Type B pancreatic cell (in vitro differentiated cells): ENCODE measurements at places on chromosomes 5 and 9. TPM values are rescaled to one million over a fixed set of nuclear protein-coding genes. Genes with fewer than 3 reads are reported as not detected.

DNA sequence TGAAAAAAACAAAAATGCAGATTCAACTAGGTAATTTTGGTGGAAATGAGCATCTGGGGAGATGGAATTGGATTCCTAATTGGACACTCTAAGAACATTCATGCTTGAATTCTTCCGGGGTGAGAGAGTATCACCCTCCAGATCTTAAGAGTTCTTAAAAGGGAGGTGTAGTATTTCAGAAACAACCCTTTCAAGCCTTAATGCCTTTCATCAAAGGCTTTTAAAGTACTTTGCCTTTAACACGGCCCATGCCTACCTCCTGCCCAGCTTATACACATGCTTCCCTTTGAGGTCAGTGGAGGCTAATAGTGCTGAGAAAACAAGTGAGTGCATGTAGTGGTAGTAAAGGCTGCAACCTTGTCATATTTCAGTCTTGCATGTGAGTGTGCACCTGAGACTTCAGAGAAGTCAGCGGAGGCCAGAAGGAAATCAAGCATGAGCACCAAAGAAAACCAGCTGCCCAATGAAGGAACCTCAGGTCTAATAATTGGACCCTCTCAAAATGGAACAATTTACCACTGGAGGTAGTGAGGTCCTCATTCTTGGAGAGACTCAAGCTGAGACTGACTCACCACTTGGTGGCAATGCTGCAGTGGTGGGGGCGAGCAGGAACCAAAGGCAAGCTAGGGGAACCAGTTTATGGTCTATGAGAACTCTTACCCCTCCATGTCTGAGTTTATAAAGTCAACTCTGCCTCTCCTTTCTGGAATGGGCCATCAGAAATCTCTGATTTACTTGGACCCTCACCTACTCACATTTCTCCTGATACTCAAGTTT is 98.4 kb upstream of the GDNF start:
- no peak overlapping the region for H3K27ac ChIP-seq
- no peak overlapping the region for H3K4me3 ChIP-seq
- H3K27me3 ChIP-seq = peaks cover 7% of the 10 kb centered on the region

- DNase-seq = no peak
- H3K4me3 ChIP-seq = no peak overlapping the region
- H3K36me3 ChIP-seq = no peaks in the 10 kb centered on the region
- H3K27me3 ChIP-seq = peaks cover 22% of the 10 kb centered on the region
- no peaks in the 10 kb centered on the region for H3K4me1 ChIP-seq
Measured at GRCh38 chr9:13064676-13065075, 214.8 kb downstream of the MPDZ start.

GRCh38 chr9:118401546-118401945 is 697.3 kb downstream of the TLR4 start:
- H3K4me3 ChIP-seq = no peak overlapping the region
- no peak for DNase-seq
- no peaks in the 10 kb centered on the region for H3K27me3 ChIP-seq

- H3K36me3 ChIP-seq = peaks cover 4% of the 10 kb centered on the region
- DNase-seq = no peak
- no peak overlapping the region for H3K4me3 ChIP-seq
- H3K27me3 ChIP-seq = no peaks in the 10 kb centered on the region
- H3K4me1 ChIP-seq = peaks cover 14% of the 10 kb centered on the region
Measured at GRCh38 chr5:28400076-28400475, 1361.7 kb upstream of the CDH9 start.

DNA sequence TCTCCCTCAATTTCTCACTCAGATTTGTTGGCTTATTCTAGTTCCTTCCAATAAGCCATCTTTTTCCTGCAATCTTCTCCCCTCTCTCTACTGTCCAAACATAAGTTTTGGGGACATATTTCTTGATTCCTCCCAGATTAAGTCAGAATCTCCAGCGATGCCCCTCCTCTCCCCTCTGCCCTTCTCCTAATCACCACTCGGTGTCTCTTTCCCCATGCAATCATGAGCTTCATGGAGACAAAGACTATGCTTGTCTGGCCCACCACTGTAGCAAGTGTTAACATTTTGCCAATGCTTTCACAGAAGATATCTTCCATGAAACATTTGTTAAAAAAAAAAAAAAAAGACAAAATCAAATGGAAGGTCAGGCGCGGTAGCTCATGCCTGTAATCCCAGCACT is 42.4 kb downstream of the PDE6A start:
- H3K27ac ChIP-seq = no peak overlapping the region
- no peak overlapping the region for H3K4me3 ChIP-seq
- no peaks in the 10 kb centered on the region for H3K36me3 ChIP-seq
- no peak for DNase-seq
- no peaks in the 10 kb centered on the region for H3K27me3 ChIP-seq

- DNase-seq = no peak
- peaks cover 15% of the 10 kb centered on the region for H3K4me1 ChIP-seq
- H3K36me3 ChIP-seq = peaks cover 9% of the 10 kb centered on the region
- peak overlapping the region; percentile 99 for H3K4me3 ChIP-seq
- peaks cover 4% of the 10 kb centered on the region for H3K27me3 ChIP-seq
- peak overlapping the region; percentile 100 for H3K27ac ChIP-seq
Measured at GRCh38 chr9:34049630-34050384, 1.1 kb upstream of the UBAP2 start.

GRCh38 chr9:71858812-71859211 is 52.2 kb downstream of the ABHD17B start:
- H3K4me1 ChIP-seq = no peaks in the 10 kb centered on the region
- H3K27me3 ChIP-seq = no peaks in the 10 kb centered on the region
- DNase-seq = no peak

GRCh38 chr5:149719666-149720065 is 10.4 kb upstream of the PPARGC1B start:
- H3K4me3 ChIP-seq = no peak overlapping the region
- H3K27me3 ChIP-seq = peaks cover 18% of the 10 kb centered on the region
- DNase-seq = no peak
- peak overlapping the region; percentile 12 for H3K27ac ChIP-seq

DNA sequence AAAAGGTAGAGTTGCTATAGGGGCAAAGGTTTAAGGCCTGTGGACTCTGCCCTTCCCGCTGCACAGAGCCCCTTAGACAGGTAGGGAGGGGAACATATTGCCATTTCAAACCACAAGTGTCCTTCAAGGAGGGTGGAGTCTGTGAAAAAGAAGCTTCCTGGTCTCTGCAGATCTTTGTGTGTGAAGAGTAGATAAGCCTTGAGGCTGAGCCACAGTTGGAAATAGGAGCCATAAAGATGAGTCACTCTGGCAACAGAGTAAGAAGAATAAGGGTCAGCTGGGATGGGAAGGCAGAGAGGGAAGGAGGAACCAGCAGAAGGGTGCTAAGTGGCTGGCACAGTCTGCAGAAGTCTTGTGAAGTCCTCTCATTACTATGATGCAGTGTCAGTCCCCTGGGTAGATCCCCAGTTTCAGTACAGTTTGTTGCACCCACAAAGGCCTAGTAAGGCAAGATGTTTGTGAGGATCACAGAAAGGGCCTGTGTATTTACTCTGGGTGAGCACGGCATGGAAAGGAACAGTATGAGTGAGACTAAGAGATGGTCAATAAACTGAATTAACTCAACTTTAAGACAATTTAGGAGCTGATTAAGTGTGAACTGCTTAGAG is 18.1 kb downstream of the GRXCR2 start:
- peaks cover 22% of the 10 kb centered on the region for H3K4me1 ChIP-seq
- peak overlapping the region; percentile 19 for H3K4me3 ChIP-seq
- no peaks in the 10 kb centered on the region for H3K27me3 ChIP-seq
- H3K36me3 ChIP-seq = no peaks in the 10 kb centered on the region
- DNase-seq = no peak
- H3K27ac ChIP-seq = peak overlapping the region; percentile 50

DNA sequence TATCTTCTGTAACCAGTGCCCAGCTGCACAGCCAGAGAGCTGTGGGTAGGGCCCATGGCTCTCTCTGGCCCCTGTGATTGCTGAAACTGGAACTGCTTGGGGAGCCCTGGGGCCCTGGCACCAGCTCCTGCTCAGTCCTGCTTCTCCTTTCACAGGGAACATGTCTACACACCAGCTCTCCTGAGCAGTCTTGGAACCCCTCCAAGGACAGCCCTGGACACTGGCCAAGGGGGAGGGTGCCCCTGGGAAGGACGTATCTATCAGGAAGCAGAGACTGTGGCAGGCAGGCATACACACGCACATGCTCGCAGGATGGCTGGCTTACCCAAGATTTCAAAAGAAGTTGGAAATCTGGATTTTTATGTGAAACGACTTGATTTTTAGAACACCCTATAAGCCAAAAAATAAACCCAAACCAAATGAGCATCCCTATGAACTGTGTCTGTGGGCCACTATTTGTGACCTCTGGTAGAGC is 8.8 kb upstream of the TRAF1 start:
- no peaks in the 10 kb centered on the region for H3K36me3 ChIP-seq
- H3K4me3 ChIP-seq = no peak overlapping the region
- DNase-seq = no peak
- peaks cover 25% of the 10 kb centered on the region for H3K4me1 ChIP-seq
- peaks cover 8% of the 10 kb centered on the region for H3K27me3 ChIP-seq
- H3K27ac ChIP-seq = no peak overlapping the region

- H3K4me3 ChIP-seq = no peak overlapping the region
- DNase-seq = no peak
- H3K27me3 ChIP-seq = no peaks in the 10 kb centered on the region
- H3K4me1 ChIP-seq = peaks cover 19% of the 10 kb centered on the region
- no peaks in the 10 kb centered on the region for H3K36me3 ChIP-seq
Measured at GRCh38 chr5:116629168-116629567, 54.5 kb upstream of the SEMA6A start.

DNA sequence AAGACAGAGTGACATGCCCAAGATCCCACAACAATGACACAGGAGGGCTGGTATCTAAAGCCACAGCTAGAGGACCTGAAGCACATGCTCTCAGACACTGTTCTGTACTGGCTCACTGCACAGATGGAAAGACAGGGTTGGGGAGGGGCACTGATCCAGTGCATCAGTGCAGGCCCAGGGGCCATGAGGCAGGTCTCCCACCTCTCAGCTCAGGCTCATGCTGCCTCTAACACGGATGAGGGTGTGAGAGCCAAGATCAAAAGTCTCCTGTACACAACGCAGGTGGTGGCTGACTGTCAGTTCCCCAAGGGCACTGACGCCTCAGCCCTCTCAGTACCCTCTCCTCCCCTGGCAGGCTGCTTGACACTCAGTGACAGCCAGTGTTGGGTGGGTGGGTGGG is 10.9 kb downstream of the RAPGEF1 start:
- H3K4me3 ChIP-seq = no peak overlapping the region
- H3K27ac ChIP-seq = peak overlapping the region; percentile 73
- H3K36me3 ChIP-seq = peaks cover 4% of the 10 kb centered on the region
- H3K4me1 ChIP-seq = peaks cover 41% of the 10 kb centered on the region
- DNase-seq = no peak

DNA sequence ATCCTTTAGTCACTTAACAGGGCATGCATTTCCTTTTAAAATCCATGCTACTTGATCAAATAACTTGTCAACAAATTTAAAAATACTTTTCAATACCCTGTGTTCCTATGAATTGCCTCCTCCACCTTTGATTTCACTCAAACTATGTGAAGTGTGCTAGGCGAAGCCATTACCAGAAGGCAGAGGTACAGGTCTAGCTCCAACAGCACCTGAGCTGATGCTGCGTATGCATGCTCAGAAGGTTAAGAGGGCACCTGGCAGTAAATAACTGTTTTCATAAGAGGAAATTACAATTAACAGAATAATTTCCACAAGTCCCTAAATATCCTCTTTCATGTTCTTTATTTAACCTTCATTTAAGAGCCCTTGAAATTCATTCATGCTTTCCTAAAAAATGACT is 251.8 kb downstream of the EFNA5 start:
- H3K4me3 ChIP-seq = no peak overlapping the region
- DNase-seq = no peak
- H3K27me3 ChIP-seq = no peaks in the 10 kb centered on the region
- H3K27ac ChIP-seq = no peak overlapping the region
- H3K4me1 ChIP-seq = peaks cover 28% of the 10 kb centered on the region
- peaks cover 7% of the 10 kb centered on the region for H3K36me3 ChIP-seq

DNA sequence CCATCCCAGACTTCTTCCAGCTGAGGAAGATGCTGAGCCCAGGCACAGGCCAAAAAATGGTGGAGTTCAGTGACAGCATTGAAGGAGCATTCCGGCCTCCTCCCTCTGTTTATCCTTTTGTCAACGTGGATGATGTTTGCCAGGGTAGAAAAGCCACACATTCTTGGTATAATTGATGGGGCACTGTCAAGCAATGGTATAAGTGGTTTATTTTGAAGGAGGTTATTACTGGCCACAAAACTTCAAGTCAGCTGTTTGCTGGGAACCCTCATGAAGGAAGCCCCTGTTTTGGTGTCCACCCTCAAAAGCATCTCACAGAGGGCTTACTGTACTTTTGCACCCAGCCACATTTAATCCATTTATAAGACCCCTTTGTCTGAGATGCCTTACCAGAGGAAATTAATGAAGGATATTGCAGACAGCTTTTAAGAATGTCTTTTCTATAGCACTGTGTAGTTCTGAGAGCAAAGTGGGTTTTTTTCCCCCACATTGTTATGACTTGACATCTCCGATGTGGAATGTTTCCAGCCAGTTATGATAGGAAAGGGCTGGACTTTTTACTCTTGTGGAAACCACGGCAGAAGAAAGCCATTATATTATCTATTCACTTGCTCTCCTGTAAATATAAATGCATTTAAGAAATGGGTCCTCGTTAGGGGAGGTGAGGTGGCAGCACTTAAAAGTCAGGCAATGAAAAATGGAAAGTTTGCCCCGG is 95.5 kb upstream of the SPATA31D4 start:
- no peak overlapping the region for H3K27ac ChIP-seq
- H3K4me3 ChIP-seq = no peak overlapping the region
- DNase-seq = no peak
- peaks cover 13% of the 10 kb centered on the region for H3K27me3 ChIP-seq

DNA sequence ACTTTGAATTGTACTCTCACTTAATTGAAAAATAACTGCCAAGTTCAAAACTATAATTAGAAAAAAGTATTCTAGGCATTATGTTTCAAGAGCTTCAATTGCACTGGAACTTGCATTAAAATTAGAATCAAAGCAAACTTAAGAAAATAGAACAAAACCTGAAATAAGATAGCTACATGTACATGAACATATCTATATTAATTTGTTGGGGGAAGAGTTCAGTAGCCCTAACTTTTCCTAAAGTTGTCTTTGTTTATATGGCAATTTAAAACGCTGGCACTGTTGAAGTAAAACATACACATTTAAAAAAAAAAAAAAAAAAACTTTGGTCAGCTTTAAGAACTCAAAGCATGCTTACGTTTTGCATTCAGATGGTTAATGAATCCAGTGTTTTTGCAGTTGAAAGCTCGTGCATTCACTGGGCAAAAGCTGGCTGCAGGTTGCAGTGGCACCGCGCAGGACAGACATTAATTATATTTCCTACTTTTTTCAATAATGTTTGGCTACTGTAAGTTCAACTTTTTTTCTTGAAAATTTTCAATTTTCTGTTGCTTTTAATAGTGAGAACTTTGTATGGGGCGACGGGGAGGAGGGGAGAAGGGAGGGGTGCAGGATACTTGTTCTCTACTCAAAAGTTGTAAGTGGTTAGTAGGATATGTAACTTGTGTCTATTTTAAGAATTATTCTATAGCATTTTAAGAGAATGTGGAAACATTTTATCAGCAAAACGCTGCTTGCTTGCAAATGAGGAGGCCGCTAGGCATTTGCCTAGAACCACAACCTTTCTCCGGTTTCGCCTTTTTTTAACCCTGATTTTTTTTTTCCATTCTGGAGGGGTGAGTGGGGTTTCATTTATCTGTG is 3.9 kb downstream of the NR2F1 start:
- peaks cover 62% of the 10 kb centered on the region for H3K27me3 ChIP-seq
- H3K4me1 ChIP-seq = peaks cover 33% of the 10 kb centered on the region
- peak overlapping the region; percentile 96 for H3K4me3 ChIP-seq
- DNase-seq = no peak
- H3K27ac ChIP-seq = peak overlapping the region; percentile 89
- H3K36me3 ChIP-seq = peaks cover 41% of the 10 kb centered on the region

TBC1D2 gene
- total RNA-seq = 9.4 and 20.9 TPM in 2 replicates

TMEM38B gene
- total RNA-seq = 18.5 and 21.3 TPM in 2 replicates

FST gene
- 2.5 and 7.6 TPM in 2 replicates for total RNA-seq

TDRD7 gene
- total RNA-seq = 7.6 and 12.7 TPM in 2 replicates

RALGDS gene
- 64.8 and 86.3 TPM in 2 replicates for total RNA-seq

TAF11L10 gene
- total RNA-seq = not detected in 2 replicates

DMGDH gene
- total RNA-seq = 0.48 and 0.74 TPM in 2 replicates

TMEM174 gene
- not detected in 2 replicates for total RNA-seq

ZNF658 gene
- total RNA-seq = 6.3 and 9.7 TPM in 2 replicates
